ENCODE measurements at places on chromosomes 16 and 17.
A peak's percentile ranks its signal among the peaks of the same experiment; 100 is the strongest.

DNA sequence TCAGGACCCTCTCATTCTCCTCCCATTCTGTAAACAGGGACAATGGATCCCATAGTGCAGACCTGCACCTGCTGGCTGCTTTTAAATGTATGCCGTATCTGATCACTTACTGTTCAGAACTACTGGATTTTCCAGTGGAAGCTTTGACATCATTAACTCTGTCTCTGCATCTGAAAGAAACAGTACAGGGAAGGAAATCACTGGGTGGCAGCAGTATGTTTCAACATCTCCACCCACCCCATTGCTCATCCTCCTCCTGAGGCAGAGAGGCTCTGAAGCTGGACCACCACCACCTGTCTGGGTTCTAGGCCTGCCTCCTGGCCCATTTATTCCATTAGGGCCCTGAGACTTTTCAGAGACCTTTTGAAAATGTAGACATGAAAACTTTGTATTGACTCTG, 2.6 kb downstream of the CCL15 start:
- DNase-seq: peak; percentile 18

DNA sequence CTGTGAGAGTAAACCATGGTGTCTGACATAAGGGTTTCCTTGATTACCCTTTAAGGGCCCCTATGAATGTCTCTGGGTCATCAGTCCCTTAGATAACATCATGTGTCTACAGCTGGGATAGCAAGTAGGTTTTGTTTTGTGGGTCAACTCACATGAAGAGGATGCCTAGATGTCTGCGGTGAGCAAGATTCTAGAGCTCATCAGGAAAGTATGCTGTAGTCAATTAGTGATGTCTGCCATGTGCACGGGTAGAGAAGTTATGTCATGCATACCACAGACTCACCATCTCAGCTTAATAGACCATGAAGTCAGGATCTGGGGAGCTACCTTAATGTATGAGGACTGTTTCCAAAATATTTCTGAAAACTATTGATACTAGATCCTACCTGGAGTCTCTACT, 57.5 kb downstream of the CDH13 start:
- no peak for DNase-seq

DNA sequence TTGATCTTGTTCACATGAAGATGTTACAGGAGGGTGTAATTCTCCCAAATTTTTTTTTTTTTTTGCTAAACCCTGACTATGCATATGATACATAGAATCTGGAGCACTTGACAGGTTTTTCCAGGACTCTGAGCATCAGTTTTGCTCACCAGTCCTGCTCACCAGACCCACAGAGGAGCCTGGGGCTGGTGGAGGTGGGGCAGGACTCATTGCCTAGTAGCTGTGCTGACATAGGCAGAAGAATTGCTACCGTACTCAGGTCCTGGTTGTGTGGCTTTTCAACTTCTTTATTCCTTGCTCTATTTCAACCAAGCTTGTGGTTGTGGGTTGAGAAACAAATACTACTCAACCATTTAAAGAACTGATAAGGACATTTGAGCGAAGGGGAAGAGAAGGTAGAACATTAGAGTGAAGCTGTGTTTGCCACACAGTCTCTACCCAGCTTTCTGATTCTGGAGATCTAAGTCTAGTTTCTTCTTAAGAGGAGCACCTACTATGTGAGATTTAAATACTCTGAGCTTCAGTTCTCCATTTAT, 212.4 kb downstream of the UTP18 start:
- no peak for DNase-seq

DNA sequence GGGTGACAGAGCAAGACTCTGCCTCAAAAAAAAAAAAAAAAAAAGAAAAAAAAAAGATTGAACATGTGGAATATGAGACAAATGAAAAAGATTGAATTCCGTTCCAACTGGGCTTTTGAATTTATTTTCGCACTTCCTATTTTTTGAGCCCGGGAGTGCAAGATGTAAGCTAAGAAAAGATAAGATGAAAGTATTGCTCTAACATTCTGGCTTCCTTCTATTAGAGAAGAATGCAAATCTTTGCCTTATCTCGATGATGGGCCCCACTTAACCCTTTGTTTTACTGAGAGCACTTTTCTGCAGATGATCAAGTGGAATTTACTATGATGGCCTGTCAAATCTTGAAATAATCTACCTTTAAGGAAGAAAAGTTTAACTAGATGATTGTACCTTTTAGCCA, 96.3 kb downstream of the WWOX start:
- no peak for DNase-seq

DNA sequence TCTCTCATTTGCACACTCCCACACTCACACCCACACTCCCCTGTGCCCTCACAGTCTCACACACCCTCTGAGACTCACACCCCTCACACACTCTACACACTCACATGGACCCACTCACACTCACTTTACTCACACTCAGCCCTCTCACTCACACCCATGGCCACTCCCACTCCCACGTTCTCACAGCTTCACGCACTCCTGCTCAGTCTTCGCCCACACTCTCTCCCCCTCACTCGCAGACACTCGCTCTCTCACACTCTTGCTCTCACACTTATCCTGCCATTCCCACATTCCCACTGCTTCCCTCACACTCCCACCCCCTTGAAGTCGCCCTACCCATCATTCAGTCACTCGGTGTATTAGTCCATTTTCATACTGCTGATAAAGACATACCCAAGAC, 47.9 kb downstream of the CCDC182 start:
- no peak for DNase-seq

DNA sequence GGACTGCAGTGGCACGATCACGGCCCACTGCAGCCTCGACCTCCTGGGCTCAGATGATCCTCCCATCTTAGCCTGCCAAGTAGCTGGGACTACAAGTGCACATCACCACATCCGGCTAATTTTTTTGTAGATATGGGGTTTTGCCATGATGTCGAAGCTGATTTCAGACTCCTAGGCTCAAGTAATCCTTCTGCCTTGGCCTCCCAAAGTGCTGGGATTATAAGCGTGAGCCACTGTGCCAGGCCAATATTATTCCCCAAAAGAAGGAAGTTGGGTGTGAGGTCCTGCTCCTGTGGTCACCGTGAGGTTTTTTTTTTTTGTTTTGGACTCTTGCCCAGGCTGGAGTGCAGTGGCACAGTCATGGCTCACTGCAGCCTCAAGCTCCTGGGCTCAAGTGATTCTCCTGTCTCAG, 1.5 kb downstream of the AMZ2 start:
- no peak for DNase-seq

DNA sequence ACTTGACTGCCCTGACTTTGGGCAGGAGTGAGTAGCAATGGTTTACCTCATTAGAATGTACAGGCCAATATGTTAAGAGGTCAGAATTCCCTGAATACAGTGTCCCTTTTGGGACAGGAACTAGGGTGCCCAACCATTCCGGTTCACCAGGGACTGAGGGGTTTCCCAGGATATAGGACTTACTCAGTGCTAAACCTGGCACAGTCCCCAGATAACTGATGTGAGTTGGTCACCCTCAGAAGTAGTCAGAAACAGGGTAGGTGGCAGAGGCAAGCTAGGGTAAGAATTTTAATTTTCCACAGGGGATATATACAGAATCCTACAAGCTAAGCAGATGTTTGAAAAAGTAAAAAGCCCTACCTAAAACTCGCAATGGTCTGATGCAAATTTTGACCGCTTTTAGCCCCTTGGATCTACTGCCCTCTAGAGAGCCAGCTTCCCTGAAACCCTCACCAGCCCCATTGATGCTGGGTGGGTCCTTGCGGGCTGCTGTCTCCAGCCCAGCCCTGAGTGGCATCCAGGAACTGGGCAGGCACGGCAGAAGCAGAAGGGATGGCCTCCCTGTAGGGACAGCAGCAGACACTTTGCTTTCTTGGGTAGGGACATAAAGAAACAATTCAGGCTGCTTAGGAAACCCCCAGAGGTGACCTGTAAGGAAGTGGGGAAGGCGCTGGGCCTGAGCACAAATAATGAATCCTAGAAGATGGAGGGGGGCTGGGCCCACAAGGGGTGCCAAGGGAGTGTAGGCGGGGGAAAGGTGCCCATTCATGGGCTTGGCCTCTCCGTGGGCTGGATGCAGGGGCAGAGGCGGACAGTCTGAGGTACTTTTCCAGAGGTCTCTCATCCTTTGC, 434.8 kb downstream of the SLC39A11 start:
- peak; percentile 70 for DNase-seq

- no peak for DNase-seq
These were observed 701 bp upstream of the DPEP2 start for GRCh38 chr16:67999985-68000384.

- no peak for DNase-seq
These were observed 2.3 kb upstream of the MAP2K3 start for GRCh38 chr17:21282231-21282630.

Measured in endodermal cell (in vitro differentiated cells).